ENCODE measurements at places on chromosomes 3 and 15. TPM values are rescaled to one million over a fixed set of nuclear protein-coding genes. Genes with fewer than 3 reads are reported as not detected.
A peak's percentile ranks its signal among the peaks of the same experiment; 100 is the strongest.

The GRAMD1C gene
- 25.4 TPM for total RNA-seq

The ATP11B gene
- total RNA-seq = 141 TPM

The CASR gene
- total RNA-seq = not detected

The ARRDC4 gene
- total RNA-seq = 67.1 TPM

The ZBBX gene
- total RNA-seq = not detected

The SFMBT1 gene
- 13.6 TPM for total RNA-seq

DNA sequence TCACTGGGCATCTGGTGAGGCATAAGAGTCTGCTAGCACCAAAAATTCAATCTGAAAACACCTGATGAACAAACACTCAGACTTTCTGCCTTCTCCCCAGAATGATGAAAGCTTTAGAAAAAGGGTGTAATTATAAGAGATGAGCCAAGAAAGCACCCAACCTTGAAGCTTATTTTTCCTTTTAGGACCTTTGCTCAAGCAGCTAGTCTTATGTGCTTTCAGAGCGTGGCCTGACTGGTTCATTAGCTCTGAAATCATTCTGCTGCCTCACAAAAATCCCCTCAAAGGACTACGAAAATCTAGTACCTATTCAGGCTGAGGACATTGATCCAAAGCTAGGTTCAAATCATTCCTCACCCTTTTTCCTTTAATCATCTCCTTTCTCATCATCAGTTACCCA is 662.3 kb downstream of the MAGI1 start:
- no peak for DNase-seq

GRCh38 chr3:197306374-197307086 is 8.1 kb upstream of the DLG1 start:
- no peak for DNase-seq

GRCh38 chr15:47349179-47349578 is 368.1 kb upstream of the SEMA6D start:
- no peak for DNase-seq

GRCh38 chr3:18134386-18135059 is 290.6 kb downstream of the SATB1 start:
- DNase-seq = no peak

DNA sequence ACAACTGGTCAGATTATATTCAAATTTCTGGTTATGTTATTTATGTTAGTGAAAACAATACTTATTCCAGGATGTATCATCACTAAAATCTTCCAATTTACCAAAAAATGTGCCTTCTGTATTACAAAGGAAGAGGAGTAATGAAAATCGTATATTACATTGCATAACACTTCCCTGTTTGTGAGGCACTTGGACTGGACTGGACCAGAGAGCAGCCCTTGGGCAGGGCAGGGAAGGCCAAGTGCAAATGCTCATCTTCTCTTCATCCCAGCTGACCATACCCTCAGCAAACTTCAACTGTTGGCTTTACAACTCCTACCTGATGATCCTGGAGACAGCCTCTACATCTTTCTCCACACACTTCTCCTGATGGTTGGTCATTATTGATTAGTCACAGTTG is 285.7 kb upstream of the MME start:
- DNase-seq = no peak

DNA sequence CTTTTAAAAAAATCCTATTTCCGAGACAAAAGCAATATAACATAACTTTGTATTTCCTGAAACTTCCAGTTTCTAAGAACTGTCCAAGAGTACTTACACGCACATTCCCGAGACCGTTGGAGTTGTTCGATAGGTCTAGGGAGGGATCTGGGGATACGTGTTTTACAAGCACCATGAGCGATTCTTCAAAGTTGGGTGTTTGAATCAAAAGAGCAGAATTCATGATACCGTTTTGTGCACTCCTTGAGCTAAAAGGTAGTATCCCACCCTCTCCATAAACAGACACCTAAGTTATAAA is 700 bp upstream of the EDEM1 start:
- no peak for DNase-seq

- DNase-seq = no peak
Measured at GRCh38 chr15:72521682-72522081, 47.6 kb downstream of the ARIH1 start.

DNA sequence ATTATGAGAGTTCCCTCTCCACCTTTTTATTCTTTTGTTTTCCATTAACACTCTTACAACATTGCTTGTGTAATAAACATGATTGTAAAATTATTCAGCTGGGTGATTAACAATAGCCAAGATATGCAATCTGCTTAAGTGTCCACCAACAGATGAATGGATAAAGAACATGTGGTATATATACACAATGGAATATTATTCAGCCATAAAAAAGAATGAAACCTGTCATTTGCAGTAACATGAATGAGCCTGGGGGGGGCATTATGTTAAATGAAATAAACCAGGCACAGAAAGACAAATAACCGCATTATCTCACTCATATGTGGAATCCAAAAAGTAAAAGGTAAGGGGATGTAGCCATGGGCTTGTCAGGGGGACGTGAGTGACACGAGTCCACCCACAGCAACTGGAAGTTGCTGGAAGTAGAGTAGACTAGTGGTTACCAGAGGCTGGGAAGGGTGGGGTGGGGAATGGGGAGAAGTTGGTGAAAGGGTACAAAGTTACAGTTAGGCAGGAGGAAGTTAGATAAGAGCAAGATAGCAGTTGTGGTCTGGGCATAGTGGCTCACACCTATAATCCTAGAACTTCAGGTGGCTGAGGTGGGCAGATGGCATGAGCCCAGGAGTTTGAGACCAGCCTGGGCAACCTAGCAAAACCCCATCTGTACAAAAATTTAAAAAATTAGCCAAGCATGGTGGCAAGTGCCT is 28.7 kb upstream of the CD47 start:
- no peak for DNase-seq

- DNase-seq = no peak
Measured at GRCh38 chr3:89560568-89560967, 453.1 kb downstream of the EPHA3 start.

DNA sequence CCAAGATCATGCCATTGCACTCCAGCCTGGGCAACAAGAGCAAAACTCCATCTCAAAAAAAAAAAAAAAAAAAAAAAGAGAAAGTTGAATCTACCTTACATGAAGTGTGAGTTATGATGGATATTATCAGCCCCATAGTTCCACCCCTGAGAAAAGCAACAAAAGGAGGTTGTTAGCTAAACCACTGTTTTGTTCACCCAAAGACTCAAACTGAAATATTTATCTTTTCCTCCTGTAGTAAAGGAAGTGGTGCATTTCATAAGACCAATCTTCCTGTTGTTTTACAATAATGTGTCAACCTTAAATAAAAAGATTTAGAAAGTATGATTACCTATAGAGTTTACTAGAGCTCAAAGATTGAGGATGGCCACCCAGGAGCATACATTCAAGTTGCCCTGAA is 18.7 kb upstream of the TRMT10C start:
- no peak for DNase-seq

GRCh38 chr15:34366271-34367065 is 528 bp downstream of the LPCAT4 start:
- no peak for DNase-seq

GRCh38 chr3:188434594-188434993 is 280.6 kb downstream of the LPP start:
- DNase-seq = no peak

DNA sequence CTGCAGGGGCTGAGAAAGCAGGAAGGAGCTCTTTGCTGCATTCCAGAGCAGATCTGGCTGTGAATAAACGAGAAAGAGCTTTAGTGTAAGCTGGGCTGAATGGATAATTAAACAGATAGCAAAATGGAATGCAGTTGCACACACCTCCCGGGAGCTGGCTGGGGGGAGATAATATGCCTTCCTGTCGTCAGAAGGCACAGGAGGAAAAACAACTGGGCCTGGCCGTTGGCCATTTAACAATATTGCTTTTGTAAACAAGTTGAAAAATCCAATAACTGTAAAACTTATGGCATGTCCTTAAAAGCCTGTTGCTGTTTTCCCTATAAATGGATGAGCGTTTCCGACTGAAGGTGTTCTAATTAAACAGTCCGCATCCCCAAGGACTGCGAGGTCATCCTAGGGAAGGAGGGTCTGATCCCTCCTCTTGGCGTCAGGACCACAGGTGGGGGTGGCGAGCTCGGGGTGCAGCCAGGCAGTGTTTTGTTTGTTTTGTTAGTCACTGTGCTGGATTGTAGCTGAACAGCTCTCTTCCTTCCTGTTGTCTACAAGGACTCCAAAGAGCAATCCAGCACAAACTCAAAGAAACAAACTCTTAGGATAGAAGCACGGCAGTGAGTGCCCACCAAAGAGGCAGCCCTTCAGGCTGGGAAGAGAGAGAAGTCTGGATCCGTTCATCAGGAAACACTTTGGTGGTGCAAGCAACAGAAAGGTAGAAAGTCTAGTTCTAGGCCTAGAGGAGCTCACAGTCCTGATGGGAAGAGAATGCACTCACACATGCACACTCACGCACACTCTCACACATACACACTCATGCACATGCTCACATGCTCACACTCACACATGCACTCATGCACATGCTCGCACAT is 133.4 kb upstream of the SMAD3 start:
- DNase-seq = peak; percentile 45

- no peak for DNase-seq
Measured at GRCh38 chr15:62997441-62997840, 45.1 kb upstream of the TPM1 start.

Measured in suprapubic skin (tissue), 4 donors.